ENCODE measurements at places on chromosomes 1 and 21. TPM values are rescaled to one million over a fixed set of nuclear protein-coding genes. Genes with fewer than 3 reads are reported as not detected.

DNA sequence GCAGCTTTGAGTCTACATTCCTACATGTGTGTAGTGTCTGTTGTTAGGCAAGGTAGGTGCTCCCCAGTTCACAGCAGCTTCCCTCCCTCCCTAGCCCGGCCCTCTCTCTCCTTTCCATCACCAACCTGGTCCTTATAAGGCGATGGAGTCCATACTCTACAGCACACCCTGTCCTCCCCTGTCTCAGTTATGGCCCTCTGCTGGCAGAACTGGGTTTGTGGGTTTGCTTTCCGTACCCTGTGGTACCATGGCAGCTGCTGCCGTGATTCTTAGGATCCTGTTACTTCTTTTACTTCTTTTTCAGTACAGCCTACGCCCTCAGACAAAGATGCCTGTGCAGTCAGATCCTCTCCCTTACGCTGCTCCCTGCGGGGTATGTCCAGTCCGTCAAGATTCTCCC is 31.7 kb downstream of the AK5 start:
- H3K4me3 ChIP-seq = no peak overlapping the region
- H3K36me3 ChIP-seq = no peaks in the 10 kb centered on the region
- DNase-seq = no peak
- no peaks in the 10 kb centered on the region for H3K4me1 ChIP-seq
- no peak overlapping the region for H3K27ac ChIP-seq

GRCh38 chr1:234781241-234782065 is 171.5 kb upstream of the IRF2BP2 start:
- H3K4me3 ChIP-seq = no peak overlapping the region
- H3K27ac ChIP-seq = no peak overlapping the region
- no peak for DNase-seq
- H3K4me1 ChIP-seq = no peaks in the 10 kb centered on the region

- H3K4me3 ChIP-seq = no peak overlapping the region
- no peak overlapping the region for H3K27ac ChIP-seq
- no peak for DNase-seq
- no peaks in the 10 kb centered on the region for H3K27me3 ChIP-seq
- H3K36me3 ChIP-seq = no peaks in the 10 kb centered on the region
These were observed 3.1 kb upstream of the MROH9 start for GRCh38 chr1:170932236-170932635.

DNA sequence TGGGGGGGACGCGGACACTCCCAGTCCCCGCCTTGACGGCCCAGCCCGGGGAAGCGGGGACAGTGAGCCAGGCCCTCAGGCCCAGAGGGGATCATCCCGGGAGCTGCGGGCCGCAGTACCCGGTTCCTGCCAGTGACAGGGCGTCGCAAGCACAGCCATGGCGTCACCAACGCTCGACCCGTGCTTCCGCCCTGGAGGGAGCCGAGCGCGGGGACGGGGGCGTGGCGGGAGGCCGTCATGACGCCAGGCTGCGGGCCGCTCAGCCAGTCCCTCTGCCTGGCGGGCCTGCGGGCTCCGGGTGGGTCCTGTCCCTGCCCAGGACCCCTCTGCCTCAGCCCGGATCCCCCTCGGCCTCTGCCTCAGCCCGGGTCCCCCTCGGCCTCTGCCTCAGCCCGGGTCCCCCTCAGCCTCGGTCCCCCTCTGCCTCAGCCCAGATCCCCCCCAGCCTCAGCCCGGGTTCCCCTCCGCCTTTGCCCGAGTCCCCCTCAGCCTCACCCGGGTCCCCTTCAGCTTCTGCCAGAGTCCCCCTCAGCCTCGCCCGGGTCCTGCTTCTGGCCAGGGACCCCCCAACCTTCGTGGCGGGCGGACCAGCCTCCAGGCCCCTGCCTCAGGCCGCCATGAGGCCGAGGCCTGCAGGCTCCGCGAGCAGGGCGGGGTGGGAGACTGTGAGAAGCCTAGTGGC is 2.3 kb upstream of the SLC2A5 start:
- no peak for DNase-seq
- no peaks in the 10 kb centered on the region for H3K27me3 ChIP-seq
- H3K4me1 ChIP-seq = peaks cover 45% of the 10 kb centered on the region
- H3K27ac ChIP-seq = no peak overlapping the region
- H3K36me3 ChIP-seq = no peaks in the 10 kb centered on the region
- no peak overlapping the region for H3K4me3 ChIP-seq

DNA sequence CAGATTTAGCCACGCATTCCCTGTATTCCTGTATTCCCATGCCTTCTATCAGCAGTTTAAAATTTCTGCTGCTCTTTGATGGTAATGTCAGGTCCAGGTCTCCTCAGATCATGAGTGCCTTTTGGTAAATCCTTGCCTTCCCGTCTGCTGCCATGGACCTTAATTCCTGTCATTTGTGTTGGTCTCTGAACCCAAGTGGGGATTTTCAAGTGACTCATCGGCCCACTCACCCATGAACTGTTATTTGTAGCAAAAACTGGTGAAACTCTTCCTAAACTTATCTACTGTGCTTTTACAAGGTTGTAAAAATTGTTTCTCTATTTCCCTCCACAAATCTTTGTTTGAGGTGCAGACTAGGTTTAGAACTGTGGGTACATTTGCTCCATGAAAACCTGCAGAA is 47.4 kb downstream of the ACTN2 start:
- H3K4me1 ChIP-seq = no peaks in the 10 kb centered on the region
- no peaks in the 10 kb centered on the region for H3K27me3 ChIP-seq
- H3K27ac ChIP-seq = no peak overlapping the region
- DNase-seq = no peak
- H3K36me3 ChIP-seq = no peaks in the 10 kb centered on the region
- H3K4me3 ChIP-seq = no peak overlapping the region

GRCh38 chr1:198671136-198671535 is 32.3 kb downstream of the PTPRC start:
- H3K4me1 ChIP-seq = no peaks in the 10 kb centered on the region
- H3K4me3 ChIP-seq = no peak overlapping the region
- DNase-seq = no peak
- H3K27ac ChIP-seq = no peak overlapping the region
- H3K36me3 ChIP-seq = no peaks in the 10 kb centered on the region
- H3K27me3 ChIP-seq = no peaks in the 10 kb centered on the region

DNA sequence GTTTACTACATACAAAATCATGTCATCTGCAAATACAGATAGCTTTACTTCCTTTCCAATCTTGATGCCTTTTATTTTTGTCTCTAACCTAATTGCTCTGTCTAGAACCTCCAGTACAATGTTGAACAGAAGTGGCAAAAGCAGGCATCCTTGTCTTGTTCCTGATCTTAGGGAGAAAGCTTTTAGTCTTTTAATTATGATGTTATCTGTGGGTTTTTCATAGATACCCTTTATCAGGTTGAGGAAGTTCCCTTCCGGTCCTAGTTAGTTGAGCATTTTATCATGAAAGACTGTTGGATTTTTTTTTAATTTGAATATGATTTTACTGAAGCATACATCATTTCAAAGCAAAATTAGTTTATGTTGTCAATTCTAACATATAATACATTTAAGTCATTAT is 45.7 kb upstream of the DISC1 start:
- no peak overlapping the region for H3K27ac ChIP-seq
- H3K27me3 ChIP-seq = no peaks in the 10 kb centered on the region
- H3K36me3 ChIP-seq = no peaks in the 10 kb centered on the region
- no peak overlapping the region for H3K4me3 ChIP-seq
- no peaks in the 10 kb centered on the region for H3K4me1 ChIP-seq

DNA sequence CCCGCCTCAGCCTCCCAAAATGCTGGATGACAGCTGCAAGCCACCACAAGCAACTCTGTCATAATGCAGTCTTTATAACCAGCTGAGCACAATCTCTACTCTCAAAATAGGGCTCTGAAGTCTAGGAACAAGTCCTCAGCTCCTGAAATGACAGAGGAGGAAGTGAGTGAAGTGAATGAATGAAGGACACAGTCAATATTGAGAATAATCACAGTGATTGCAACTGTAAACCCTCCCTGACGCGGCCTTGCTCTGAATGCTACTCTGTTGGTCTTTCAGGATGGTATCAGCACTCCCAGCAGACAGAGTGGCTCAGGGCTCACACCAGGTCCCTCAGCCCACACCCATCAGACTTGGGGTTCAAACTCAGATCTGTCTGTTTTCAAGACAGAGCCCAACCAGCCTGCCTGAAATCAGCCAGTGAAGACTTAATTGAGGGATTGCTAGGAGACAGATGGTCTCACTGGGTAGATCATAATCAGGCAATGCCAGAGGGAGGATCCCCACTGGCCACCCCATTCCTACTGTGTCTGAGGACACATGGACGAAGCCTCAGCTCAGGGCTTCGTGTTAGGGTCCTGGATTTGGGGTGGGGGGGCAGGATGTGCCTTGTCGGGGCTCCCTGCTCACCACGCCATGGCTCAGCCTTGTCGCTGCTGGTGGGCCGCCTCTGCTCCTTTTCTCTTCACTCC is 20.9 kb downstream of the RNF187 start:
- H3K4me3 ChIP-seq = no peak overlapping the region
- H3K4me1 ChIP-seq = no peaks in the 10 kb centered on the region
- no peak for DNase-seq
- H3K36me3 ChIP-seq = no peaks in the 10 kb centered on the region

- H3K27ac ChIP-seq = no peak overlapping the region
- H3K4me3 ChIP-seq = no peak overlapping the region
- no peak for DNase-seq
- H3K27me3 ChIP-seq = no peaks in the 10 kb centered on the region
- no peaks in the 10 kb centered on the region for H3K36me3 ChIP-seq
These were observed 12.9 kb upstream of the TMEM125 start for GRCh38 chr1:43256675-43257570.

GRCh38 chr1:147748676-147749350 is 11.6 kb downstream of the GJA5 start:
- H3K27ac ChIP-seq = no peak overlapping the region
- no peaks in the 10 kb centered on the region for H3K27me3 ChIP-seq
- no peak for DNase-seq
- H3K4me1 ChIP-seq = peaks cover 5% of the 10 kb centered on the region

- no peak for DNase-seq
- H3K4me3 ChIP-seq = no peak overlapping the region
- no peak overlapping the region for H3K27ac ChIP-seq
- no peaks in the 10 kb centered on the region for H3K27me3 ChIP-seq
- peaks cover 18% of the 10 kb centered on the region for H3K4me1 ChIP-seq
These were observed 2.1 kb downstream of the SETDB1 start for GRCh38 chr1:150928286-150928685.

DNA sequence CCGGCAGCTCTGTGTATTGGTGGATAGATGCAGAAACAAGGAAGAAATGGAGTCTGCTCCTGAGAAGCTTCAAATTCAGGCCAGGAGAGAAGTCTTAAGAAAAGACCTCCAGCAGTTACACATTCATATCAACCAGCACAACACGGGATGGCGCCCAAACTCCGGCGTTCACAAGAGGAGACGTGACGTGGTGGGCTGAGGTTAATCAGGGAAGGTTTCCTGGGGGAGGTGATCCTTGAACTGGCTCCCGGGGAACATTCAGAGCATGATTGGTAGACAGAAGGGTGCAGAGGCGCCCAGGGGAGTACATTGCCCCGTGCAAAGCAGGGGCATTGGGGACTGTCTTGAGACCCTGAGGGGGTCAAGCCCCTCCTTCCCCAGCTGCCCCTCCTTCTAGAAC is 27.7 kb upstream of the SPSB1 start:
- no peak overlapping the region for H3K4me3 ChIP-seq
- H3K27me3 ChIP-seq = no peaks in the 10 kb centered on the region
- peaks cover 6% of the 10 kb centered on the region for H3K4me1 ChIP-seq
- no peak overlapping the region for H3K27ac ChIP-seq

GRCh38 chr1:35568975-35569395 is 4.1 kb upstream of the TFAP2E start:
- no peak overlapping the region for H3K27ac ChIP-seq
- peaks cover 27% of the 10 kb centered on the region for H3K4me1 ChIP-seq
- peaks cover 4% of the 10 kb centered on the region for H3K27me3 ChIP-seq
- peaks cover 6% of the 10 kb centered on the region for H3K36me3 ChIP-seq
- peak; percentile 80 for DNase-seq

GRCh38 chr1:20867062-20867461 is 80.0 kb upstream of the HP1BP3 start:
- DNase-seq = no peak
- H3K4me1 ChIP-seq = no peaks in the 10 kb centered on the region
- no peaks in the 10 kb centered on the region for H3K27me3 ChIP-seq
- peaks cover 24% of the 10 kb centered on the region for H3K36me3 ChIP-seq

- H3K4me1 ChIP-seq = no peaks in the 10 kb centered on the region
- H3K36me3 ChIP-seq = no peaks in the 10 kb centered on the region
- H3K27me3 ChIP-seq = peaks cover 25% of the 10 kb centered on the region
- no peak overlapping the region for H3K27ac ChIP-seq
These were observed 127.9 kb downstream of the PTPRU start for GRCh38 chr1:29364101-29364678.

DNA sequence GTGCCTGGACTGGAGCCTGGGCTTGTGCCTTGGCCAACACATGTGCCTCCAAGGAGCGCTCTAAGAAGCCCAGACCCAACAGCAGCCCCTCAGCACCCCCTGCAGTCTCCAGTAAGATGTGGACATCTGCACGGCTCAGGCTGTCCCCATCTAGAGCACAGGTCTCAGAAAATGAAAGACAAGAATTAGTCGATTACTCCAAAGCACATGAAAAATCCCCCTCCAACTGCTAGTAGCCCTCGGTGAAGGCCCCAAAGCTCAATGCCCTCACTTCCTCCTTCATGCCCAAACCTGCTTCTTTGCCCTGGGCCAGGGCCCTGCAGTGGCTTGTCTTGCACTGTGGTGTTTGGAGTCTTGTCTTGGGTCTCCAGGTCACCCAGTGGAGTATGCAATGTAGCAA is 21.9 kb upstream of the ERO1B start:
- H3K27ac ChIP-seq = no peak overlapping the region
- DNase-seq = no peak
- H3K4me3 ChIP-seq = no peak overlapping the region

- no peaks in the 10 kb centered on the region for H3K27me3 ChIP-seq
- no peak overlapping the region for H3K4me3 ChIP-seq
- no peaks in the 10 kb centered on the region for H3K4me1 ChIP-seq
- no peak for DNase-seq
- no peaks in the 10 kb centered on the region for H3K36me3 ChIP-seq
These were observed 116.0 kb upstream of the ZNHIT6 start for GRCh38 chr1:85824066-85824840.

DNA sequence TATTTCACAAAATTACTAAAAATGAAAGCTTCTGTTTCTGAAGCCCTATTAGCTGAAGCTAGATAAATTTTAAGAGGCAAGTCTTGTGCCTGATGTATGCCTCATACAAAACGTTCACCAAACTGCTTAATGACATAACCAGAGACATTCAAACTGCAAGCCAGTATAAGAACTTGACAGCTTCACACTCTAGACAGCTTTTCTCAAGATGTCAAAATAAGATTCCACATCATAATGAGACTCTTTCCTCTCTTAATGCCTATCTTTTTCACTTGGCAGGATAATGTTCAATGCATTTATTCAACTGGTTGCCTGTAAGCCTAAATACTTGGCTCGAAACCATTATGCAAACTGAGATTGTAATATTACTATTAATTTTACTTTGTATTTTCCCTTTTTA is 424.0 kb downstream of the LTN1 start:
- H3K27ac ChIP-seq = no peak overlapping the region
- H3K4me3 ChIP-seq = no peak overlapping the region
- H3K27me3 ChIP-seq = no peaks in the 10 kb centered on the region
- no peaks in the 10 kb centered on the region for H3K36me3 ChIP-seq

The KRTAP21-2 gene
- not detected for total RNA-seq

The HUNK gene
- total RNA-seq = 5.7 TPM

The LCE1A gene
- 69.4 TPM for total RNA-seq

The PDZK1 gene
- 7.8 TPM for total RNA-seq

The UTP25 gene
- total RNA-seq = 17.9 TPM
